ENCODE measurements at places on chromosomes 6 and 20.

GRCh38 chr6:164749221-164750064 is 560.0 kb downstream of the C6orf118 start:
- no peak for DNase-seq

GRCh38 chr6:166663568-166663967 is 36.5 kb upstream of the RPS6KA2 start:
- no peak for DNase-seq

DNA sequence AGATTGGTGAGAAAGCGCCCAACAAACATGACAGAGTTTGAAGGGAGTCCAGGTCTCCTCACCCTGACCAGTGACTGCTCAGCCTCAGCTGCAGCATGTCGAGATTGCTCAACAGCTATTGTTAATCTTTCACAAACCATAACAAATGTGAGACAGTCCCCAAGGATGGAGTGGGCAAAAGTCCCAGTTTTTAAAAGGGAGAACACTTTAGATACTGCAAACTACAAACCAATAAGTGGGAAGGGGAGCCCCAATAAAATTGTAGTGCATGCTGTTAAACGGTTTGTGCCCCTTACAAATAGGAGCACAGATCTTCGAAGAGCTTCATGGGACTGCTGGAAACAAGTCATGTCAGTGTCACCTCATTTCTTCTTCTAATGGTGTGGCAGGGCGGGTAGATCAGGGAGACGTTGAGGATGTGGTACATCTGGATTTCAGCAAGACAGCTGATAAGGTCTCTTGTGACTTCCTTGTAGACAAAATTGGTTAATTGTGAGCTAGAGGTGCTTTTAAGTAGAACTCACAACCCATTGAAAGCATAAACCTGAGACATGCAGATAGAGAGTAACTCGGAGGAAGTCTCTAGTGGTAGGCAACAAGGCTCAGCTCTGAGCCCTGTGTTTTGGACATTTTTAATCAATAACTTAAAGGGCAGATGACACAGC is 134.0 kb upstream of the ARMC2 start:
- DNase-seq: peak; percentile 26

- no peak for DNase-seq
Measured at GRCh38 chr6:167722634-167723309, 103.9 kb upstream of the AFDN start.

- no peak for DNase-seq
Measured at GRCh38 chr6:79193971-79194370, 40.5 kb downstream of the HMGN3 start.

- DNase-seq: no peak
Measured at GRCh38 chr6:158361068-158361467, 48.8 kb downstream of the TULP4 start.

- DNase-seq: no peak
Measured at GRCh38 chr20:63980317-63980805, 571 bp upstream of the PRPF6 start.

DNA sequence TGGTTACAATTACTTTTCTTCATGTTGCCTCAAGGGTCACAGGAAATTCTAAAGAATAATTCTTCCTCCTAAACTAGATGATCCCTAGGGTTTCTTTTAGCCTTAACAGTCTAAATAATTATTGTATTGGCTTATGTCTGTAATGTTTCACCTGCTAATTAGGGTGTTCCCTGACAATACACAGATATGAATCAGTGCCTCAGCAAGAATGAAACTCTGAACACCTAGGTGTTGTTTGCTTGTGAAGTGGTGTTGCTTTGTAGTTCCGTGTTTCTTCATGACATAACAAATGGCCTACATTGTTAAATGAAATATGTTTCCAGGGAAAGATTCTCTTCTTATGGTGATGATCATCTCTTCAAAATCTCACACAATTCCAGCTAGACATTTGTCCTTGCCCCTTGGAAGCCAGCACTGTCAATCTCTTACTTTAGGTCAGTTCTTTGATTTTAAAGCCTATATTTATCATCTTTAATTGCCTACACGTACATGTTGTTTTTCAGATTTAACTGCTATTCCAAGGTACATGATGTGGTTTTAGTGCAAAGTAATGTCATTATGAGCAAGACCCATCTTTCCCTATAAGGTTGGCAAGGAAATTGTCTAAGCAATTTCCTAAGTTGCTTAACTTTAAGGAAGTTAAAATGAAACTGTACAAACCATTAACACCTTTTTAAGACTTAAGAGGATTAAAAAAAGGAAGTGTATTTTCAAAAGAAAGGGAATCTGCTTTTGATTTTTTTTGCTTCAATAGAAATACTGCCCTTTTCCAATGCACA is 111.9 kb downstream of the TBC1D7 start:
- no peak for DNase-seq

DNA sequence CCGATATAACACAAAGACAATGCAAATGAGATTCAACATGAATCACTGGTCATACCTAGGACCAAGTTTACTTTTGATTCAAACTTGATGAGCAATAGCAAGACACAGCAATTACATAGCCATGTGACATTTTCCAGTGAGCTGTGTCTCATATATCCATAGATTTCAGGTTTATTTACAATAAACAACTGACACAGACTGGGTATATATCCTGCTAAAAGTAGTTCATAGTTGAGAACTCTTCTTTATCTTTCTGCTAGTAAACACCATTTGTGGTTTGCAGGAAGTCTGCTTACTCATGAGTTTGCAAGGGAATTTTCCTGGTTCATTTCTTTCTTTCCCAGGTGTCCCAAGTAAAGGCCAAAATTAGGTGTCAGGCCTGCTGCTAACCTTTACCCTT is 343.4 kb downstream of the KIF16B start:
- no peak for DNase-seq

DNA sequence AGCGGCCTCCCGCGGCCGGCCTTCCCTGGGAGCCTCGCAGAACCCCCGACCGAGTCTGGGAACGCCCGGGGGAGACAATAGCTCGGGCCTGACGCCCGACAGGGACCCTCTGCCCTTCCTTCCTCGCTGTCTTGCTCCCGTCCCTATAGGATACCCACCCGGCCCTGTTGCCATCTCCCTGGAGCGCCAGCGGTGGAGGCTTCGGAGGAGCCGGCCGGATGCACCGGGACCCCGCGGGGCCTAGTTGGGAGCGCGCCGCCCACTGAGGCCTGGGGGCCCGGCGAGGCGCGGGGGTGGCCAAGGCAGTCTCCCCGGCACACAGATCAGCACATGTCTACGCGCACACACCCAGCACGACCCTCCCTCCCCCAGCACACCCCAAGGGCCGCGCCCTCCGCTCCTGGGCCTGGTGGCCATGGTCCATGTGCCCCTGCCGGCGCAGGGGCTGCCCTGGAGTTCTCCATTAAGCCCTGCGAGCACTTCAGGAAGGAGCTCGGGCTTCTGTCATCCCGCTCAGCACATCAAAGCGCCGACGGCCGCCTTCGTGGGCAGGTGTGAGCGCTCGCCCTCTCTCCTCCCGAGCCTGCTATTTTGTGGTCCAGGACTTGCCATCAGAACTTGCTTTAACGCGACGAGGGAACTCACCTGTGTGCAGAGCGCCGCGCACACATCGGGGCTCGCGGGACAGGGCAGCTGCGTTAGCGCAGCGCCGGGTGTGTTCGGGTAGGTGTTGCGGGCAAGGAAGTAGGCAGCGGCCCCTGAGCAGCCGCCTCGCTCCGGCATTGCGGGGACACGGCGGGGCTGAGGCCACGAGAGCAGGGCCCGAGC is 3.7 kb downstream of the FOXF2 start:
- DNase-seq: no peak

DNA sequence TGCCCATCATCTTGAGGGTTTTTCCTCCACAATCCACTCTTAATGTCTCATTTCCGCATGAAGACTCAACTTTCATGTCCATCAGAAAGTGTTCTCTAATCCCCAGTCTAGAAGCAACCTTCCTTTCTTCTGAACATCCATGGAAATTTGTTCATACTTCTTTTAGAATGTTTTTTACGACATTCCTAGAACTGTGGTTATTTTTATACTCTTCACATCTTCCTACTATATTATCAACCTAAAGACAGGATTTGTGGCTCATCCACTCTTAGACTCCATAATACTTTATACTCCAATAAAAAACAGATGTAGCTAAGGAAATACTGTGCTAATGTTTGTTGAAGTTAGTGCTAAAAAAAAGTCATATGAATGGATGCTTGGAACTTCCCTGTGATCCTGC is 1.4 kb upstream of the CAP2 start:
- DNase-seq: no peak

- DNase-seq: no peak
Measured at GRCh38 chr6:51398793-51399192, 580.1 kb downstream of the TFAP2B start.

DNA sequence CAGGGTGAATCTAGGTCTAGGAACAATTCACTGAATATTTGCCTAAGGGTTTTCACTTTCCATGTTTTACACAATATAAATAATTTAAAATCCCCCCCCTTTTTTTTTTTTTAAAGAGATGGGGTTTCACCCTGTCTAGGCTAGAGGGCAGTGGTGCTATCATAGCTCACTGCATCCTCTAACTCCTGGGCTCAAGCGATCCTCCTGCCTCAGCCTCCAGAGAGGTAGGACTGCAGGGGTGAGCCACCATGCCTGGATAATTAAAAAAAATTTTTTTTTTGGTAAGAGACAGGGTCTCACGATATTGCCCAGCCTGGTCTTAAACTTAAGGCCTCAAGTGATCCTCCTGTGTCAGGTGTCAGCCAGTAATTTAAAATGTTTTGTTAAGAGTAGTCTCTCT is 17.8 kb downstream of the QKI start:
- DNase-seq: no peak

- DNase-seq: no peak
Measured at GRCh38 chr6:94394822-94395221, 975.5 kb upstream of the EPHA7 start.

DNA sequence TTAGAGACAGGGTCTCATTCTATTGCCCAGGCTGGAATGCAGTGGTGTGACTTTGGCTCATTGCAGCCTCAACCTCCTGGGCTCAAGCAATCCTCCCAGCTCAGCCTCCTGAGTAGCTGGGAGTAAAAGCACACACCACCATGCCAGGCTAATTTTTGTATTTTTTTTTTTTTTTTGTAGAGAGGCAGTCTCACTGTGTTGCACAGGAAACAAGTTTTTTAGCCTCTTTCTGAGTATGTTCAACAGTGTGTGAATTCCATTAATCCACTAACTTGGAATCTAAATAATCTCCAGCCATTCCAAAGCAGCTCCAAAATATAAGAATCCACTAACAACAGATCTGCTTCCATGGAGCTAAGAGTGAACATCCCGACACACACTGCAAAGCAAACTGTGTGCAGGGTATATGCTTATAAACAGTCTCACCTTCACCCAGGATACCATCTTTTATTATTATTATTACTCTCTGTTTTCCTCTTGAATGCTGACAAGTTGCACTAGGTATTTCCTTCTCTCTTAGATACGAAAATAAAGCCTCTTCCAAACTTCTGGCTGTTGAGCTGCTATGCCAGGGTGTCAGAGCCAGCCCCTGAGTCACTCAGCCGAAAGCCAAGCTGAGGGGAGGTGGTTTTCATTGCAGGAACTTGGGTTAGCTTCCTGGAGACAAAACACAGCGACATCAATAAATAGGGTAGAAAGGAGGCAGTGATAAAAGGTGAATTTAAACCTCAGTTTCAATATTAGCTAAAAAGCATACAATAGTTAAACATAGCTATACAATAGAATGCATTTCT is 264.9 kb downstream of the HIVEP2 start:
- DNase-seq: no peak

GRCh38 chr6:154448448-154449096 is 61.9 kb downstream of the CNKSR3 start:
- no peak for DNase-seq
